Bronchial epithelial cell (primary cell): ENCODE measurements at places on chromosomes 1 and 21.

GRCh38 chr1:225949041-225949440 lies 8.0 kb upstream of the LEFTY2 start:
- no peak for DNase-seq

DNA sequence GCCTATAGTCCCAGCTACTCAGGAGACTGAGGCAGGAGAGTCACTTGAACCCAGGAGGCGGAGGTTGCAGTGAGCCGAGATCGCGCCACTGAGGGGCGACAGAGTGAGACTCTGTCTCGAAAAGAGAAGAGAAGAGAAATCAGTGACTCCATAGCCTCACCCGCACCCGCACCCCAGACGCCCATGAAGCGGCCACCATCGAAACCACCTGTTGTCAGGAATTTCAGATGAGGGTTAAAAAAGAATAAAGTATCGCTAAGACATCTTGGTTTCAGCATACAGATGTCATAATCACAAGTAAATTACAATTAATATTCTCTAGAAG lies 47.4 kb downstream of the NPHP4 start:
- DNase-seq = no peak

- DNase-seq = no peak
Measured at GRCh38 chr1:106366627-106367319, 689.7 kb upstream of the PRMT6 start.

DNA sequence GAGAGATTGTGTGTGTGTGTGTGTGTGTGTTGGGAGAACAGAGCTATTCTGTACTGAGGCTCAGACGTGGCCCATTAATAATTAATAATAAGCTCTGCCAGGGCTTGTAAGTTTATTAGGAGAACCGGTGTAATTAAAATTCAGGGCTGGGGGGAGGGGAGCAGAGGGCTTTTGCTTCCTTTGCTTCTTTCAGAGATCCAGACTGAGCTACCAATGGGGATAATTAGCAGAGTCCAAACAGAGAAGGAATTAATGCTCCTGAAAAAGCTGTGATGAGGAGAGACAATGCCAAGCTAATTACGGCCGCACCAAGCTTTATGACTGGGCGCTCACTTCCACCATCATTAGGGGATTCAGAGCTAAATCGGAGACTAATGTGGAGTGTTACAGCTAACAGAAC lies 4.5 kb downstream of the SYT6 start:
- no peak for DNase-seq

GRCh38 chr1:197884173-197884572 lies 18.3 kb upstream of the C1orf53 start:
- DNase-seq = no peak

- DNase-seq = no peak
Measured at GRCh38 chr1:118303064-118303463, 118.0 kb upstream of the SPAG17 start.

GRCh38 chr1:66489972-66490601 lies 43.9 kb upstream of the SGIP1 start:
- no peak for DNase-seq

DNA sequence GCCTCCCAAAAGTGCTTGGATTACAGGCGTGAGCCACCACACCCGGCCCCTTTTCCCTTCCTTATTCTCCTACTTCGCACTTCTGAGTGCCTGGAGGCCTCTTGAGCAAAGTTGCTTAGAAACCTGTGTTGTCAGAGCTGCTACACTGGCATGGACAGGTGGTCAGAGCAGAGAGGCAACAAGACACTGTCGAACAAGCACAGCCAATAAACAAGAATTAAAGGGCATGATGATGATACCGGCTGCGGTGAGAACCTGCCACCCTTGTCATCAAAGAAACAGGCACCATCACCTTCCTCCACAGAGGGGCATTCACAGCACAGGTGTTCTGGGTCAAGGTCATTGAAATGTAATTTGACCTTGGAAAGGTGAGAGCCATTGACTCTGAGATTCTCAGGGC lies 23.3 kb downstream of the STUM start:
- no peak for DNase-seq

DNA sequence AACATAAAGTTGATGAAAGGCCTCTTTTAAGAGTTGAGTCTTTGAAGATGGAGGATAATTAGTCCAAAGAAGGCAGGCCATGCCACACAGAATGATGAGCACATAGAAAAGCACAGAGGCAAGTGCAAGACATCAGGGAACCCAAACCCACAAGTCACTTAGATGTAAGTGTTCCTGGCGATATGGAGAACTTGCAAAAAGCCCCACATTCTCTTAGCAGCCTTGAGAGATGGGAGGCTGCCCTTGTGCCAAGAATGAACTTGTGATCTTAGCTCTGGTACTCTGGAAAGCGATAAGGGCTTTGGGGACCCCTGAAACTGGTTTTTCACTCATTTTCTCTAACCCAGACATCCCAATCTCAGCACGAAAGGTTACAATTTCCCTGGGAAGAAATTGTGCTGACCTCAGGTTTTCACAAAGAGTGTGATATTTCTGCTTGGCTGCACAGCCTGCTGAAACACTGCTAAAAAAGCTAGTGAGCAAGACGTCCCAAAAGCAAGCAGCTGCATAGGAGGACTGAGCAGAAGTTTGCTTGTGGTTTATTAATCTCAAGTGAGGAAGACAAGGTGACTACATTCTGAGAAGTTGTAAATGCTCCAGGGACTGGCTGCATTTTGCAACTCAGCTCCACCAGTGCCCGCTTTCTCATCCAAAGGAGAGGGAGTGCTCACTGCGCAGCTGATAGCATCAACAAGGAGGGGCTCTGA lies 496.9 kb upstream of the CAMK1G start:
- no peak for DNase-seq

DNA sequence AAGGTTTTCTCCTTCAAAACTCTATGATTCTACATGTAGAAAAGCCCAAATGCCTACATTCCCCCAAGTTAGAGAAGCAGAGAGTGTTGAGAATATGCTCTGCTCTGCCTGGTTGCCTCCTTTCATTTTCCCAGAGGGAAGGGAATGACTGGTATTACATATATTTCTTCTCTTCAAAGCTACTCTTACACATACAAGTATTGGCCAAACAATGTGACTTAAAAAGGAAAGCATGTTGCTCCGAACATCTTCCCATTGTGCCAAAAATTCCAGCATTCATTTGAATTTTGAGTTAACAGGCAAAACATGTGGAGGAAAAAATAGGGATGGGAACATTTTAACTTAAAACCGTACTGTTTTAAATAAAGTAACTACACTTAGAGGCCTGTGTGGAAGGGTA lies 125.2 kb downstream of the COQ8A start:
- DNase-seq = no peak
